ENCODE measurements at places on chromosomes 11 and 22.

DNA sequence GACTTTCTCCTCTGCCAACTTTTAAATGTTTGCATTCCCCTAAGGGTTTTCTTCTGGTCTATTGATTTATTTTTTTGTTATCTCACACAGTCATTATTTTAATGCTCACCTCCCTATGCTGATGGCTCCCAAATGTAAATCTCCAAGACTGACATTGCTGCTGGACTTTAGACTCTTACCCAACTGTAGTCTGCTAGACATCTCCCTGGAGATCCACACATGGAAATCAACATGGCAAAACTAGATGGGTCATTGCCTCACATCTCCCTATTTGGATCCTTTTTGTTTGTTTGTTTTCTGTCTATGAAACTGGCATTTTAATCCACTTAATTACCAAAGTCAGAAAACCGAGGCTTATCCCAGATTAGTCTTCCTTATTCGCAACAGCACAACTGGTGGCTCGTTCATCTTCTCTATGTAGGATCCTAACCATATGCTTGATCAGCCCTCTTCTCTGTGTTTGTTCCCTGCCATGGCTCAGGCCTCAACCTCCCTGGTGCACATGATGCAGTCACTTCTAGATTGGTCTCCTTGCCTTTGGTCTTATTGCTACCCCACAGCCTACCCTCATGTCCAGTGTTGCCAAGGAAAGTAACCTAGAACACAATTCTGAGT lies 37.3 kb downstream of the SC5D start:
- DNase-seq: no peak

DNA sequence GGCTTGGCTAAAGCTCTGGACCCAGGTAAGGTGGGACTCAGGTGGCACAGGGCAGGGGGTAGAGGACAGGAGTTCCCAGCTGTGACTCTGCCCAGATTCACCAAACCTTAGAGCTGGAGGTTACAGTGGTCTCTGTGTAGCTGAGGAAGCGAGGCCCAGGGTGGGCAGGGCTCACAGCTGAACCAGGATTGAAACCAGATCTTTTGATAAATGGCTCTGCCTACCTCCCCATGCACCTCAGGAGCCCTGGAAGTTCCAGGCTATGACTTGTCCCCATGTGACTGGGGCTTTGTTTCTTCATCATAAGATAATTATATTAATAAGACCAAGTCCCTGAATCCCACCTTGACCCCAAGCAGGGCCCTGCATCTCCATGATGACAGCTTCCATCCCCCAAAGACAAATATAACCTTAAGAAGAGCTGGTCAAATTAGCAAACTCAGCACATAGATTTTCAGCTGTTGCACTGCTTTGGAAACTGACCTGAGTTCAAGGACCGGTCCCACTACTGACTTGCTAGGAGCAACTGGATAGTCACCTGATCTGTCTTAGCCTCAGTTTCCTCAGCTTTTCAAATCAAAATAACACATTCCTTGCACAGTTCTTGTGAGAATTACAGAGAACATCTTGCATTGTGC lies 21.3 kb upstream of the TSKU start:
- DNase-seq: no peak

DNA sequence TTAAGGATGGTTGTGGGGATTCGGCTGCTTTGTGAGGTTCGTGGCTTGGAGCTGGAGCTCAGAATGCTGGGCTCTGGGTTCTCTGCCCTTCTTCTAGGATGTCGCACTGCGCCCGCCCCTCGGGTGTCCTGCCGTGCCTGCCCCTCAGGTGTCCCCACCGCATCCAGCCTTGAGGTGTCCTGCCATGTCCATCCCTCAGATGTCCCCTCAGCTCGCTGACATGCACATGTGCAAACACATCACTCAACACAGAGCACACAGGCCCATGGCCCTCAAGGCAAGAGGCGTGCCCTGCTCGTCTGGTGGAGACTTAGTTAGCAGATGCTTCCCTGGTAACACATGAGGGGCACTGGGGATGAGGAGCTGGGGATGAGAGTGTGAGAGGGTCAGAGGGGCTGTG lies 359.3 kb downstream of the TBC1D22A start:
- DNase-seq: no peak

GRCh38 chr11:61737131-61737530 lies 15.3 kb upstream of the MYRF start:
- no peak for DNase-seq

DNA sequence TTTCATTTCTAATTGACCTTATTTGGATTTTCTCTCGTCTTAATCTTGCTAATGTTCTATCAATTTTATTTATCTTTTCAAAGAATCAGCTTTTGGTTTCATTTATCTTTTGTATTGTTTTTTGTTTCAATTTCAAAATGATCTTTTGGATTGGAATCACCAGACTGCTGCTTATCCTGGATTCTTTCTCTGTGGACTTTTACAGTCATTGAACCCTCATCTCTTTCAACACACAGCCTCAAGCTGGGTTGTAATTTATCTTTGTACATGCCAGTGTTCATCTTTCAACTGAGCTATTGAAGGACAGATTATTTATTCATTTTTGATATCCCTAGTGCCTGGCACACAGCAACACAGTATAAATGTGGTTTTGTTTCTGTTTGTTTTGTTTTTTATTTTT lies 195.9 kb downstream of the ARHGAP42 start:
- DNase-seq: no peak

GRCh38 chr11:94201004-94201465 lies 72.4 kb downstream of the PANX1 start:
- DNase-seq: no peak

All from SHP77 treated with DMSO at 0.1 percent for 48 hours (cell line).